ENCODE measurements at places on chromosomes 4 and X.

DNA sequence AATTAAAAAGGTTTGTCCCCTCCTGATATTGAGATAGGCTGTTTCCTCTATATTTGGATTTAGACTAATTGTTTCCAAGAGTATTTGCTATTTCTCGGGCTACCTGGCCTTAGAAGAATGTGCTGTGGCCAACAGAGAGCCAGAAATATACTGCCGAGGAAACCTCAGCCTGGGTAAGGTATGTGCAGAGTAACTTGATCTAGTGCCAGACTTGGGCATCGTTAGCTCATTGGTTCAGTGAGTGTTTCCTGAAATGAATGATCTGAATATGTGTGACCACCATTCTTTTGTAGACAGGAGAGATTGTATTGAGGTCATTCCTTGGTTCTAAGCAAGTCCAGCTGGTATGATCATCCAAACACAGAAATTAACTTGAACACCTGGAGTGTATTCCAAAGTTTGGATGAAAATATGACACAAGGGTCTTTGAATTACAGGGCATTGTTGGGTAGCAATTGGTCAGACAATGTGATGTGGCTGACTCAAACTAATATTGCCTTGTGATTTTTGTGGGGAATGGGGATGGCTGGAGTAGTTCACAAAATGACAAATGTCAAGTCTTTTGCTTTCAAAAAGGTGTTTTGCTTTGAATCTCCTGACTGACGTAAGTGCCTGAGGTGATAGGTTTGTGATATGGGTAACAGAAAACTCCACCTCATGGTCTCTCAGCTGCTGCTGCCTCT, 100.2 kb upstream of the CXCL13 start:
- no peak for DNase-seq

DNA sequence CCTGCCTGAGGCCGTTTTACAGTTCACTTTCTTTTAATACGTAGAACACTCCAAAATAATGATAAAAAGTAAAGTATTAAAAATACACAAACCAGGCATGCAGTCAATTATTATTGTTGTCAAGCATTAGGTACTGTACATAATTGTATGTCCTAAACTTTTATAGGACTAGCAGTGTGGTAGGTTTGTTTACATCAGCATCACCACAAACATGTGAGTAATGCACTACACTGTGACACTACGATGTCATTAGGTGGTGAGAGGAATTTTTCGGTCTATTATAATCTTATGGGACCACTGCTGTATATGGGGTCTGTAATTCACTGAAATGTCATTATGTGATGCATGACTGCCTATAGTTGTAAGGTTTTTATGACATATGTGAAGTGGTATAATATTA, 149.5 kb upstream of the SH3RF1 start:
- no peak for DNase-seq

DNA sequence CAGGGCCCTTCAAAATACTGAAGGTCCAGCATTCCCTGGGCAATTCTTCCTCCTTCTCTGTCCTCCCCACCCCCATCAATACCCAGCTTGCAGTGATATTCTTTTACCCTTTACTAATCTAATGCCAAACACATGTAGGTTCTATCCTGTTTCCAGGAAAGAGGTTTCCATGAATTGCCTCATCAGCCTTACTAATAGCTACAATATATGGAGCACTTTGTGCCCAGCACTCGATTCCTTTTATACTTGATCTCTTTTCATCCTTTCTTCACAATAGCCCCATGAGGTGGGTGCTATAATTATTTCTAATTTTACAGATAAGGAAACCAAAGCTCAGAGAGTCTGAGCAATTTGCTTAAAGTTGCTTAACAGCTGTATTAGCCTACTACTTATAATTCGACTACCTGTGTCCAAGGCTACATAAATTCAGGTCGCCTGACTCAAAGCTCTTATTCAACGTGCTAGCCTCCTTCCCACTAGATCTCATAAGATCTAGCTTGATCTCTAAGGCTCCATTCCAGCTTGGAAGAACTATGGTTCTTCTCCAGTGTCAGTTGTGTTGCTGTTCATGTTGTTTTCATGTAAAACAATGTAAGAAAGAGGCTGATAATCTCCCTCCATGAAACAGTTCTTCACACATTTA, 229.6 kb upstream of the PGRMC2 start:
- DNase-seq, result no peak

- DNase-seq, result no peak
Observed at GRCh38 chr4:13464973-13465372, 19.2 kb downstream of the RAB28 start.
